ENCODE measurements at places on chromosomes 12 and 14.

DNA sequence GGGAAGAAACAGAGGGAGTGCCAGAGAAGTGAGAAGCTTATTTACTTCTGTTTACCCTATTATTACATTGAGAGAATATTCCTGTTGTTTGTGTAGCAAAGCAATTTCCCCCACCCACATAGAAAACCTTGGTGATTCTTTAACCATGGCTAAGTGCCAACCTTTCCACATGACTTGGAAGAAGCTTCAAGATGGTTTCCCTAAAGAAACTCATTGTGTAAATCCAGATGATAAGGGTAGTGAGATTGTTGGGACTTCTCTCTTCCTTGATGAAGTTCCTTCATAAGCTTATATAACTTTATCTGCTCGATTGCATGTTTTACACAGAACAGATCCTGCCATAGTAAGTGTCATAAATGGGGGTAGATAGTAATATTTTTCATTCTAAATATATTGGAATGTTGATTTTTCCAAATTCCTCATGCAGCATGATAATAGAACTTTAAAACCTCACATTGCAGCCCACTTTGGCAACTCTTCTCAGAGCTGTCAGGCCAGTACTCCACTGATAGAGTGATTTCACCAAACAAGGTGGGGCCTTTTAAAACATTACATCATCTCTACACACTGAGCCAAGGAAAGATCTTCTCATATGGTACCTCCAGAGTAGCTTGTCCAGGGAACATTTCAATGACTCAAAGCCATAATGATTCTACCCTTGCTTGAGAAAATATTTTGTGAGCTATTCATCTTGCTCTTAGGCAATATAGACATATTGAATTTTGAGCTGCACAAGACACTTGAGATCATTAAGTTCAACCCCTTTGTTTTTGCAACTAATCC, 47.8 kb upstream of the KIF21A start:
- H3K4me3 ChIP-seq, result no peak overlapping the region
- H3K36me3 ChIP-seq, result no peaks in the 10 kb centered on the region
- H3K27ac ChIP-seq, result no peak overlapping the region
- no peak for DNase-seq
- no peaks in the 10 kb centered on the region for H3K4me1 ChIP-seq

GRCh38 chr14:87816416-87816815, 176.6 kb downstream of the GALC start:
- H3K4me1 ChIP-seq, result no peaks in the 10 kb centered on the region
- H3K27ac ChIP-seq, result no peak overlapping the region
- H3K36me3 ChIP-seq, result no peaks in the 10 kb centered on the region
- DNase-seq, result no peak
- H3K4me3 ChIP-seq, result no peak overlapping the region
- H3K27me3 ChIP-seq, result no peaks in the 10 kb centered on the region

DNA sequence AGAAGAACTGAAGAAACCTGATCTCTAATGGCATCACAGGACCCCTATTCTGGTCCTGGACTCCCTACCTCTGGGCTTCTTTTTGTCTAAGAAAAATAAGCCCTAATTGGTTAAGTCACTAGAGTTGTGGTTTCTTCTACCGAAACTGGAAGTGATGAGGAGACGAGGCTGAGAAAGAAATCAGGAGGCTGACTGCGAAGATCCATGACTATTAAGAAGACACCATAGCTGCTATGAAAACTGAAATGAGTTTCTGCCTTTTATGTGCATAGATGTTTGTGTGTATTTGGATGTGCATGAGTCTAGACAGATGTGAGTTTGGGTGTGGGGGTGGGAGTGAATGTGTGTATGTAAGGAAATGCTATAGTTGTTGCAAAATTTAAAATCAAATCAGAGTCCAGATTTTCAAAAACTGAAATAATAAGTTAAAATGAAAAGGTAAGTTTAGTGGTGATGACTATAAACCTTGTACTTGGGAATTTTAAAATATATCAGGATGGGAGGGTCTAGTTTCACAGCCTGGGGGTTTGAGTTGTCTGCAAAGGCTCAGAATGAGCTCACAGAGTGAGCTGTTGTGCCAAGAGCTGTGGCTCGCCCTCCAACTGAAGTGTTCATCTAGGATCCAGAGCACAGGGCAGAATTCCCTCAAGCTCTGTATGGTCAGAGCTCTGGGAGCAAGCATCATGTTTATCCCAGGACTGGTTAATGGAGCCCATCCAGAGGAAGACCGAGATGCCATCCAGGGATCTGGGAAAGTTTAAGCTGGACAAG, 94.9 kb downstream of the VCPKMT start:
- H3K27ac ChIP-seq, result no peak overlapping the region
- H3K4me3 ChIP-seq, result no peak overlapping the region
- DNase-seq, result no peak
- no peaks in the 10 kb centered on the region for H3K27me3 ChIP-seq
- no peaks in the 10 kb centered on the region for H3K4me1 ChIP-seq

- H3K36me3 ChIP-seq, result peaks cover 21% of the 10 kb centered on the region
- H3K27me3 ChIP-seq, result no peaks in the 10 kb centered on the region
- peak within 1 kb of the TSS; percentile 100 for H3K27ac ChIP-seq
- peaks cover 54% of the 10 kb centered on the region for H3K4me1 ChIP-seq
Measured at GRCh38 chr12:121803861-121804416, at the start of gene SETD1B. Gene SETD1B (plus strand): TSS chr12:121804009. CDS start chr12:121804738, 729 bp downstream.

DNA sequence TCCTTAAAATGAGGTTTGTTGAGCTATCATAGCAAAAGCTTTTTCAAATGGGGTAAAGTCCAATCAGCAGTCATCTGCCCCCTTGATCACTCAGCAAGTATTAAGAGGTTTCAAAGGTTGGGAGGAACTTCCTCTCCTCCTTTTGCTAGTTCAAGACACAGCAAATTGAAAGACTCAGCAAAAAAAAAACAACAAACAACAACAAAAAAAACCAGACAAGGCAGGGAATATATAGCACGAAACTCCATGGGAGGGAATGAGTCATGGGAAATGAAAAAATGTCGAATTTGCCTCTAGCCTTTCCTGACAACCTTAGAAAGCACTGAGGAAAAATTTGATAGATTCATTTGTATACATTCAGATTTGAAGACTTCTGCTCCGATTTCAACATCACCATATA, 1.6 kb upstream of the SLC7A8 start:
- H3K4me1 ChIP-seq, result no peaks in the 10 kb centered on the region
- H3K27me3 ChIP-seq, result no peaks in the 10 kb centered on the region
- no peak overlapping the region for H3K27ac ChIP-seq

- DNase-seq, result no peak
- no peak overlapping the region for H3K27ac ChIP-seq
- H3K4me3 ChIP-seq, result no peak overlapping the region
- H3K36me3 ChIP-seq, result no peaks in the 10 kb centered on the region
- H3K4me1 ChIP-seq, result no peaks in the 10 kb centered on the region
Measured at GRCh38 chr14:89265234-89265633, 151.8 kb downstream of the FOXN3 start.

GRCh38 chr14:104419865-104420505, 159.6 kb upstream of the C14orf180 start:
- DNase-seq, result no peak
- no peaks in the 10 kb centered on the region for H3K27me3 ChIP-seq
- no peaks in the 10 kb centered on the region for H3K36me3 ChIP-seq
- peaks cover 9% of the 10 kb centered on the region for H3K4me1 ChIP-seq
- H3K27ac ChIP-seq, result no peak overlapping the region

- H3K36me3 ChIP-seq, result no peaks in the 10 kb centered on the region
- no peak overlapping the region for H3K4me3 ChIP-seq
- no peaks in the 10 kb centered on the region for H3K27me3 ChIP-seq
- no peak for DNase-seq
- no peak overlapping the region for H3K27ac ChIP-seq
- H3K4me1 ChIP-seq, result no peaks in the 10 kb centered on the region
Measured at GRCh38 chr12:96902076-96902475, 5.0 kb upstream of the NEDD1 start.

- H3K4me3 ChIP-seq, result no peak overlapping the region
- no peaks in the 10 kb centered on the region for H3K27me3 ChIP-seq
- no peaks in the 10 kb centered on the region for H3K36me3 ChIP-seq
- no peaks in the 10 kb centered on the region for H3K4me1 ChIP-seq
Measured at GRCh38 chr12:127272864-127273263, 994.1 kb upstream of the TMEM132C start.

DNA sequence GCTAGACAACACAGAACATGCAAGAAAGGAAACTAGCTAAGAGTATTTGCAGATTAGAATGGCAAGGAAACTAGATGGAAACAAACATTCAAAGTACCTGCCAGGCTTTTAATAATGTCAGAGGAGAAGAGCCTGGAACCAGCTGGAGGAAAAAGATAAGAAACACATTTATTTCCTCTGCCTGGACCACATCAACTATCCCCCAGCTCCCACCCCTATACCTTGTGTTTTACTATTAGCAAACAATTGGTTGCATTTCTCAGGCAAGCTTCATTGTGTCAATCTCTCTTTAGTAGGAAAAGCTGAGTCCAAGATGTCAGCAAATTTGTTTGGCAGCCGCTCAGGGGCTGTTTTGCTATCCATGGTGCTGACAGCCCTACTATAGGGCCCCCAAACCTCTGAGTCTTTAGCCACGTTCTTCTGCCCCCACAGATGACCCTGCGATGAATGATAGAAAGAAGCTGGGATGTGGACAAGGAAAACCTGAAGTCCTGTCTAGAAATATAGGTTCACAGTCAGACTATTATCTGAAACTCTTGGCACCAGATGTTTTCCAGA, 11.6 kb upstream of the SYNDIG1L start:
- no peaks in the 10 kb centered on the region for H3K27me3 ChIP-seq
- no peaks in the 10 kb centered on the region for H3K4me1 ChIP-seq
- DNase-seq, result no peak
- H3K36me3 ChIP-seq, result no peaks in the 10 kb centered on the region
- H3K4me3 ChIP-seq, result no peak overlapping the region

DNA sequence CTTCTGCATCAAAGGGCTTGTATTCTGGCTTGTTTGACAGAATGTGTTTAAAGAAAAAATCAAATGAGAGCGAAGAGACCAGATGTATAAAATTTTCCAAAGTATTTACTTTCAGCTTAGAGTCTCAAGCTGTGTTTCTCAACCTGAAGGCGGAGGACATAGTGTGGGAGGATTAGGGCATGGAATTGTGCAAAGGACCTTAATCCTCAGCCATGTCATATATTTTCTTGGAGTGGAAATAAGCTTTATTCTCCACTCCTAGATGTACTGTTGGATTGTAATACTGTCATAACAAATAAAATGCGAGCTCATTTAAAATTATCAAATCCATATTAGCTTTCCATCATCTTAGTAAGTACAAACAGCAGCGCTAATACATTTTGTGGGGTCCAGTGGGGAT, 154.0 kb downstream of the PAH start:
- DNase-seq, result no peak
- no peaks in the 10 kb centered on the region for H3K36me3 ChIP-seq
- H3K4me3 ChIP-seq, result no peak overlapping the region
- H3K4me1 ChIP-seq, result no peaks in the 10 kb centered on the region

- H3K4me1 ChIP-seq, result no peaks in the 10 kb centered on the region
- no peak for DNase-seq
- no peak overlapping the region for H3K27ac ChIP-seq
- H3K4me3 ChIP-seq, result no peak overlapping the region
- H3K36me3 ChIP-seq, result no peaks in the 10 kb centered on the region
- no peaks in the 10 kb centered on the region for H3K27me3 ChIP-seq
Measured at GRCh38 chr12:126998747-126999285, 1268.2 kb upstream of the TMEM132C start.

DNA sequence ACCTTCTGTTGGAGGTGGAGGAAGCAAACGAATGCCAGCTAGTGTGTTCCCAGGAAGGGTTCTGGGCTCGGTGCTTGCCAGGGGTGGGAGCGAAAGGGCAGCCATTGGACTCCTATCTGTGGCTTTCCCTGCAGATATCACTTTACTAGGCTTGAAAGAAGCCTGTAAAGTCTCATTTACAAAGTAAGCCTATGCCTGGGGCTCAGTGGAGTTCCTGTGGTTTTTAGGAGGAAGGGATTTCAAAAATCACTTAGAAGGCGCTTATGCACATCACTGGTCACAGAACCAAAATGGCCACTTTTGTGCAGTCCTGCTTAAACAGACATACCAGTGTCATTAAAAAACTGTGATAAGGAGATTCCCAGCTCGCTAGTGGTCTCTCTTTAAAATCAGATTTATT, 22.7 kb downstream of the CLMN start:
- no peaks in the 10 kb centered on the region for H3K27me3 ChIP-seq
- peaks cover 2% of the 10 kb centered on the region for H3K4me1 ChIP-seq

DNA sequence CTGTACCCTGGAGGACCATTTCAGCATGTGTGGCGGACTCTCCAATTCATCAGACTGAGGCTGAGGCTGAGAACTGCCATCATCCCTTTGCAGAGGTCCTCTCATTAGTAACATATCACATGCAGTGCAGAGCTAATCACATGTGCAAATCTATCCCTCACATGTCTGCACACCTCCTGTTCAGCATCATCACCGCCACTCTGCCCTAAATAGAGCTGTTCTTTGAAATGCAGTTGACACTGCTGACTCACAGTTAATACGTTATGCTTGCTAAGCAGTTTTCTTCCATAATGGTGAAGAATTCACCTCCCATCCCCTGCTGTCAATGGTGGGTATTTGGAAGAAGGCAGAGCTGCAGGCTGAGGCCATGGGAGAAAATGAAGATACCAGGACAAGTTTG, 85.0 kb upstream of the ANO2 start:
- peaks cover 13% of the 10 kb centered on the region for H3K36me3 ChIP-seq
- no peaks in the 10 kb centered on the region for H3K27me3 ChIP-seq
- H3K4me3 ChIP-seq, result no peak overlapping the region
- DNase-seq, result no peak
- no peaks in the 10 kb centered on the region for H3K4me1 ChIP-seq

DNA sequence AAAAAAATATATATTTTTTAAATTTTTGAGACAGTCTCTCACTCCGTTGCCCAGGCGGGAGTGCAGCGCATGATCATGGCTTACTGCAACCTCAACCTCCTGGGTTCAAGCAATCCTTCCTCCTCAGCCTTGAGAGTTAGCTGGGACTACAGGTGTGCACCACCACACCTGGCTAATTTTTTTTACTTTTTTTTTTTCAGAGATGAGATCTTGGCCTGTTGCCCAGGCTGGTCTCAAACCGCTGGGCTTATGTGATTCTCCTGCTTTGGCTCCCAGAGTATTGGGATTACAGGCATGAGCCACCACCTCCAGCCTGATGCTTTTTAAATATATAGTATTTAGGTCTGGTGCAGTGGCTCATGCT, 24.5 kb downstream of the MDM2 start:
- no peaks in the 10 kb centered on the region for H3K27me3 ChIP-seq
- no peak overlapping the region for H3K4me3 ChIP-seq
- no peak for DNase-seq
- H3K27ac ChIP-seq, result no peak overlapping the region
- no peaks in the 10 kb centered on the region for H3K4me1 ChIP-seq

DNA sequence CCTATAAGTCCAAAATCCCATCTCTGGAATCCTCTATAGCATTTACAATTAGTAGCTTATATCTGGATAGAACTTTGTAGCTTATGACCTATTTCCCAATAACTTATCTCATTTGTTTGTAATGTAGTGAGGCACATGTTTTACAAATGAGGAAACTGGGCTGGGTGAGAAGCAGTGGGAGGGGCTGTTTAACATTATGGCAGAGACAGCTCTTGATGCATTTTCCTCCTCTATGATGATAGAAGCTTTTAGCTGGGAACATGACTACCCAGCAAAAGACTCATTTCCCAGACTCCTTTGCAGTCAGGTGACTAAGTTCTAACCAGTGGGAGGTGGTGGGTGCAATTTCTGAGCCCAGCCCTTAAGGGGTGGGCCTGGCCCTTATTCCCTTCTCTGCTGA, 179.7 kb downstream of the TTC8 start:
- H3K4me3 ChIP-seq, result no peak overlapping the region
- DNase-seq, result no peak
- H3K4me1 ChIP-seq, result no peaks in the 10 kb centered on the region
- H3K36me3 ChIP-seq, result no peaks in the 10 kb centered on the region
- no peak overlapping the region for H3K27ac ChIP-seq
- no peaks in the 10 kb centered on the region for H3K27me3 ChIP-seq

All from right atrium auricular region (tissue), 2 donors.